ENCODE measurements at places on chromosomes 6 and 20.

DNA sequence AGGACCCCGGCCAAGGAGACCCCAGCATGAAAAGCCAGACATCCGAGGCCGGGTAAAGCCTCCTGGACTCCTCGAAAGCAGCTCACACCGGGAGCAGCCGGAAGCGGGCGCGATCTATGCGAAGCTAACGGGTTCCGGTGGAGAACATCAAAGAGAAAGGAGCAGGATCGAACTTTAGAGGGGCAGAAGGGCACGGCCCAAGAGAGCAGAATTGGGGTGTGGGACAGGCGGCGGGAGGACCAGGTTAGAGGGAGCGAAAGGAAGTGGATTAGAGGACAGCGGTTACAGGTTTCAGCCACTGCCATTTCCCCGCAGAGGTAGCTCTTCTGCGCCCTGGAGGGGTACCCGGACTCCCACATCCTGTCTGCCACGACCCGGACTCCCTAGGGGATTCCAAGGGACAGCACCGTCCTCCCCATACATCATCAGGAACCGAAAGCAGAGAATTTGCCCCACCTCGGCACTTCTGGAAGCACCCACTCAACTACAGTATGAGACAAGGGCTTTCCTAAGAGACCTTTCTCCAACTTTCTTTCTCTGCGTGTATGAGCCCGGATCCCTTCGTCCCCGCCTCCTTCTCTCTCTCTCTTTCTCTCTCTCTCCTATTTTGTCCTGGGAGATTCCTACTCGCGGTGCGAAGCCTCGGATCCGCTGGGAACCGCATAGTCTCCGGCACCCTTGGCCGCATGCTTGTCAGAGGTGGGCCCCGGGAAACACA is 507 bp upstream of the VGLL2 start:
- no peak for DNase-seq

DNA sequence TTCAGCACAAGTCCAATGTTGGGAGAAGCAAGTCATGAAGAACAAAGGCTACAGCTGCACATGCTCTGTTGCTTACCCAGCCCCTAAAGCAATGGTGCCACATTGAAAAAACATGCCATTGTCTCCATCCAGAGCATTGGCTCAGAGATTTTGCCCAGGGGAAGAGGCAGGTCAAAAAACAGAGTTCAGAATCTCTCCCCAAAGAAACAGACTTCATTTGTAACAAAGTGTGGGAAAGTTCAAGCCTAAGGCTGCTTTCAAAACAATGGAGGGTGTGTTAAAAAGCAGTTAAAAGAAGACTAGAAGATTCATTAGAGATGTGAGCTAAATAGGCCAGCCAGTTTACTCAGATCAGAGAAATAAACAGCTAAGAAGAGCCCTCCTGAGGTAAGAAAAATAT is 63.6 kb downstream of the DZANK1 start:
- no peak for DNase-seq

DNA sequence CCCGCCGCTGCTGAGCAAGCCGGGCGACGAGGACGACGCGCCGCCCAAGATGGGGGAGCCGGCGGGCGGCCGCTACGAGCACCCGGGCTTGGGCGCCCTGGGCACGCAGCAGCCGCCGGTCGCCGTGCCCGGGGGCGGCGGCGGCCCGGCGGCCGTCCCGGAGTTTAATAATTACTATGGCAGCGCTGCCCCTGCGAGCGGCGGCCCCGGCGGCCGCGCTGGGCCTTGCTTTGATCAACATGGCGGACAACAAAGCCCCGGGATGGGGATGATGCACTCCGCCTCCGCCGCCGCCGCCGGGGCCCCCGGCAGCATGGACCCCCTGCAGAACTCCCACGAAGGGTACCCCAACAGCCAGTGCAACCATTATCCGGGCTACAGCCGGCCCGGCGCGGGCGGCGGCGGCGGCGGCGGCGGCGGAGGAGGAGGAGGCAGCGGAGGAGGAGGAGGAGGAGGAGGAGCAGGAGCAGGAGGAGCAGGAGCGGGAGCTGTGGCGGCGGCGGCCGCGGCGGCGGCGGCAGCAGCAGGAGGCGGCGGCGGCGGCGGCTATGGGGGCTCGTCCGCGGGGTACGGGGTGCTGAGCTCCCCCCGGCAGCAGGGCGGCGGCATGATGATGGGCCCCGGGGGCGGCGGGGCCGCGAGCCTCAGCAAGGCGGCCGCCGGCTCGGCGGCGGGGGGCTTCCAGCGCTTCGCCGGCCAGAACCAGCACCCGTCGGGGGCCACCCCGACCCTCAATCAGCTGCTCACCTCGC is 1.5 kb downstream of the ARID1B start:
- DNase-seq = peak; percentile 15

DNA sequence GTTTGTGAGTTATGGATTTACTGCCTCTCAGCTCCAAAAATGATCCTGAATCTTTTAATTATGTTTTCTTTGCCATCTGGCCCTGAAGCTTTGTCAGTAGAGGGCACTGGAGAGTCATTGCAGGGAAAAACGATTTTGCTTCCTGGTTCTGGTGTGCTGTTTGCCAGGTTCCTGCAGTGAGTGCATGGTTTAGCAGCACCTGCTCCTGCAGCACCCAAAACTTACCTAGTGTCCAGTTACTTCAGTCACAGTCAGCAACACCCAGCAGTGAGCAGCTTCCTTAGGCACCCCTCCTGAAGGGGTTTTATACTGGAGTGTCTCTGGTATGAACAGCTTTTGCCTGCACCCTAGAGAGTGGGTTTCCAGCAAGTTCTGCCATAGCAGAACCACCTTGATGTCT is 6.0 kb upstream of the TRIM26 start:
- peak; percentile 73 for DNase-seq

DNA sequence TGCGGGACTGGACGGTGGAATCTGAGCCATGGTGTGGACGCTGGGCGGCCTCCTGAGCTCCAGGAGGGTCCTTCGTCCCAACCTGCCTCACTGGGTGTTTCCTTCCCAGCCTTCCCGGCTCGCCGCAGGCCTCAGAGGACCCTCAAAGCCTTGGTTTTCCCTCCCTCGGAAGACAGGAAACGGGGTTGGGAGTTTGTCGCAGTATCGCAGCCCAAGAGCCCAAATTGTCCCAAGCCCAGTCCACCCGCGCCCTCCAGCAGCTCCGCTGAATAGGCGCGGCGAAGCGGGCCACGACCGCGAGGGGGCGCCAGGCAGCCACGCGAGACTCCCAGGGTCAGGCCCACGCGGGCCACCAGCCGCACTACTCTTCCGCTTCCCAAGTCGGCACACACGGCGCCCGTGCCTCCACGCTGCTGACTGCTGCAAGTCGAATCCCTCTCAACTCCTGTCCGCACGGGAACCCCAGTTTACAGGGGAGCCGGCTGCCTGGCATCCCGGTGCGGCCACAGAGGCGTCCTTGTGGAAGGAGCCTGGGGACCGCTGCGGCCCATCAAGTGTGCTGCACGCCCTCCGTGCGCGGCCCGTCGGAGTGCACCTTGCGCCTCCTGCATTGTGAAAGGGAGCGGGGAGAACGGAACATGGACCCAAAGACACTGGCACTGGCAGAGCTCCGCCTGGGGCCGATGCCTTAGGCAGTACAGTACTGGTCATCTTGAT is 40.4 kb upstream of the HMGA1 start:
- peak; percentile 48 for DNase-seq

DNA sequence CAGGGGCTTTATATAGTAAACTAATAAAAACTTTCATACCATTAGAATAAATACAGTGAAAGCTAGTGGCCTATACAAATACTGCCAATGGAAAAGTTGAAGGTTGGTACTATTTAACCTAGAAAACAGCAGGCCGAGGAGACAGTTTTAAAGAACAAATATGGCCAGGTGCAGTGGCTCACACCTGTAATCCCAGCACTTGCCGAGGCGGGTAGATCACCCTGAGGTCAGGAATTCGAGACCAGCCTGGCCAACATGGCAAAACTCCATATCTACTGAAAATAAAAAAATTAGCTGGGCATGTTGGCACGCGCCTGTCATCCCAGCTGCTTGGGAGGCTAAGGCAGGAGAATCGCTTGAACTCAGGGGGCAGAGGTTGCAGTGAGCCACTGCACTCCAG is 24.8 kb downstream of the GLYATL3 start:
- no peak for DNase-seq

- no peak for DNase-seq
Observed at GRCh38 chr6:31114541-31114878, at the start of gene PSORS1C1. Gene PSORS1C1 (plus strand): TSS chr6:31114800. CDS start chr6:31129633, 14,833 bp downstream.

DNA sequence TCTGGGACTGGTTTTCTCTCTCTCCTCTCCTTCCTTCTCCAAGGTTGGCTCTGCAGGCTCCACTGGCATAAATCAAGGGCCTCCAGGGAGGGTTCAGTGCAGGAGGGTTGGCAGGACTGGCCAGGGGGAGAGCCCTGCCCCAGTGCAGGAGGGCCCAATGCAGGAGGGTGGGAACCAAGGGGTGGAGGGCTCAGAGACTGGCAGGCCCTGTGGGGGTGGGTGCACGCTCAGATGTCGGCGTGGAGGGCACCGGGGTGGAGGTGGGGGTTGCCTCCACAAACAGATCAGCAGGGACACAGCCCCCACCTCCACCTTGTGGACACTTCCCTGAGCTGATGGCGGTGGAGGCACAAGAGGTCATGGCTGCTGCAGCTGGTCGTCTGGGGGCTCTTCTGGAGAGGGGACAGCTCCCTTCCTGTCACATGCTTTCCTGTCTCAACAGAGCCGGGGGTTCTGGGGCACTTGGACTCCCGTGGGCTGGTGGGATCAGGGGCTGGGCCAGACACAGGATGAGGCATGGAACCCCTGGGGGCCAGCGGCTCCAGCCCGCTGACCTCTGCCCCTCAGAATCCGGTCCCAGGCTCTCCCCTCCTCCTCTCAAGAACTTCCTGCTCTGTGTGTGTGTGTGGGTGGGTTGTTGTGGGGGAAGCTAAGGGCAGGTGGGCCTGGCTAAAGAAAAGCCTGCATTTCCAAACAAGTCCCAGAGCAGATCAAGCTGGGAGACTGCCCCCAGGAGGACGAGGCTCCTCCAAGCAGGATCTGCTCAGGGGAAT is 2.7 kb upstream of the ABHD16B start:
- DNase-seq = peak; percentile 52

- DNase-seq = no peak
Observed at GRCh38 chr20:25238319-25239037, 9.4 kb upstream of the PYGB start.

GRCh38 chr20:4069751-4070150 is 54.4 kb upstream of the RNF24 start:
- DNase-seq = no peak

GRCh38 chr6:169388395-169389166 is 134.9 kb upstream of the THBS2 start:
- no peak for DNase-seq

DNA sequence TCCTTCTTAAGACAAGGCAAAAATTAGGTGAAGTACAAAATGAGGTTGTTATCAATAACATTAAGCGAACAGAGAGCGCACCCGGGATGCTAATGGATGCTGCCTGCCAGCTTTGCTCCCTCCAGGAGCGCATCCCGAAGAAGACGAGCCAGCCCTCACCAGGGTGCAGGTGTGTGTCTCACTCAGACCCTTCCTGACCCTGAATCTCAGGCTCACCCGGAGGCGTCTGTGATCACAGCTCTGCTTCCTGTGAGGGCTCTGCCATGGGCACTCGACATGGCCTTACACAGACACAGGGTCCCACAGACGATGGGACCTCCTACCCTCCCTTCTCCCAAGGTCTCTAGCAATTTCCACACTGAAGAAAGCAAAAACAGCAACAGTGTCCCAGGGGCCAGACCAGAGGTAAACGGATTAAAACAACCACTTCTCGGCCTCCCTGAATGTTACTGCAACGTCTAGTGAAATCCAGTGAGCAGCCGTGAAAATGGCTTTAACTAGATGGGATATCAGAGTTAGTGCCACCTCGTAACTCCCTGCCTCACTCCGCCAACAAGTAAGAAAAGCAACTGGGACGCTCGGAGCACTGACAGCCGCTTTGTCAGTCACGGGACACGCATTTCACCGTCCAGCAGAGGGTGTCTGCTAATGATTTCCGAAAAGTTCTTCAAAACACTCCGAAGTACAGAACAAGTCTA is 11.7 kb downstream of the ZBTB46 start:
- DNase-seq = peak; percentile 74

- no peak for DNase-seq
Observed at GRCh38 chr6:107941627-107942026, 16.4 kb downstream of the SEC63 start.

GRCh38 chr6:113449051-113449450 is 408.1 kb upstream of the MARCKS start:
- DNase-seq = no peak

- DNase-seq = peak; percentile 59
Observed at GRCh38 chr6:36196113-36196879, at the start of gene BRPF3. Gene BRPF3 (plus strand): TSS chr6:36196744. CDS start chr6:36200323, 3,579 bp downstream.

DNA sequence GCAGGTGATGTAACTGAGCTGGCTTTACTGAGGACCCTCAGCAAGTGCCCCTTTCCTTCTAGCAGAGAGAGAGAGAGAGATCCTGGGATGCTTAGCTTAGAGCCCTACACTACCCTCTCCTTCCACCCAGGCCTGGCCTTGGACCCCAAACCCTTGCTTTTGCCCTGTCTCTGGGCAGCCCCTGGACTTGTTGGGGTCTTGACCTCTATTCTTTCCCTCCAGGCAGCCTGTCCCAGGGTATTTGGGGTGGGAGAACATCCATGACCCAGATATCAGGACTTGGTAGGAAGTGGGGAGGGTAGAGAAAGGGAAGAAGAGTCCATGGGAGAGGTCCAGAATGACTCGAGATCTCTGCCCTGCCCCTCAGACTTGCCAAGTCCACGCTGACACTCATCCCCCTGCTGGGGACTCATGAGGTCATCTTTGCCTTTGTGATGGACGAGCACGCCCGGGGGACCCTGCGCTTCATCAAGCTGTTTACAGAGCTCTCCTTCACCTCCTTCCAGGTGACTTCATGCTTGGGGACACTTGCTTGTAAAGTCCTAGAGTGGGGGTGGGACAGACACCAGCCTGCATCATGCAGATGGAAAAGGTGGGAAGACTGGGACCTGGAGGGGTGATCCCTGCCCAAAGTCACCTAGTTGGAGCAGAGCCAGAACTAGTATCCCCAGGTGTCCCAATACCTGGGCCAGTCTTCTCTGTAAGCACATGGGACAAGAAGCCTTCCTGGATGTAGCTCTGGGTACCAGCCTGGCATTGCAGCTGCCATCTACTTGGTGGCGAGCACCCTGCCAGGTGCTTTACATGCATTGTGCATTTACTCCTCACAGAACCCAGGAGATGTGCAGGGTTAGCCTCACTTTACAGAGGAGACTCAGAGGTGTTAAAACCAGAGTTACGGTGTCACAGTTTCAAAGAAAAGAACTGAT is 30.9 kb downstream of the GLP1R start:
- no peak for DNase-seq

DNA sequence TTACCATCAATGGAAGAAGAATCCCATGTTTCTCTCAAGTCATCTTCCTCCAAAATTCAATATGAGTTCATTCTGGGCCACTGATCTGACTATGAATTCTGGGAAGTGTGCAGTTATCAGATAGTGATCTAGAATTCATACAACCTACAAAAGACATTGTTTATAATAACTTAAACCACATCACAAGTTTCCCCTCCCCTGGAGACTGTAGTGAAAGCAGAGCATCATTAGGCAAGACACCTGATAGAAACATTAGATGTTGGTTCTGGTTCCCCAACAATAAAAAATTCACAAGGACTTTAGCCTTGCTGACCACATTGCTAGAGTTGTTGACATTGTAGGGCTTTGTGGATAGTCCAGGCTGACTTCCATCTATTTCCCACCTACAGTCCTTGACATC is 506.4 kb upstream of the JAG1 start:
- DNase-seq = no peak

GRCh38 chr20:845226-845868 is 11.8 kb downstream of the FAM110A start:
- no peak for DNase-seq

Measured in Kasumi-1 (cell line).